Cardiac muscle cell (in vitro differentiated cells and primary cell): ENCODE measurements at places on chromosomes 2 and 18. TPM values are rescaled to one million over a fixed set of nuclear protein-coding genes. Genes with fewer than 3 reads are reported as not detected.

DNA sequence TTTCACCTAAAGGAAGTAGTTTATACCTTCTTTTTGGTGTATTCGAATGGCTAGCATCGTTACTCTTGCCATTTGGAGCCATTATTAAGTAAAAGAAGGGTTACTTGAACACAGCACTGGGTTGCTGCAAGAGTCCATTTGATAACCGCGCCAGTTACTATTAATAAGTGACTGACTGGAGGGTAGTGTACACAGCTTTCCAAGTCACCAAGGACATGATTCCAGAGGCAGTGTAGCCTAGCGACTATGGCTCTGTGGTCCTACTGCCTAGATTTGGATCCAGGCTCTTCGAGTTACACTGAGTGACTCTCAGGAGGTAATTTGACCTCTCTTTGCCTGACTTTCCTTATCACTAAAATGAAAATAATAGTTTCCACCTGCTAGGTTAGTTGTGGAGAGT lies 206.8 kb downstream of the MEIS1 start:
- no peaks in the 10 kb centered on the region for H3K36me3 ChIP-seq
- no peak for DNase-seq
- H3K4me1 ChIP-seq: no peaks in the 10 kb centered on the region

GRCh38 chr2:47201224-47201623 lies 46.1 kb upstream of the STPG4 start:
- peaks cover 13% of the 10 kb centered on the region for H3K4me1 ChIP-seq
- no peak for DNase-seq
- no peaks in the 10 kb centered on the region for H3K36me3 ChIP-seq
- no peaks in the 10 kb centered on the region for H3K27me3 ChIP-seq

DNA sequence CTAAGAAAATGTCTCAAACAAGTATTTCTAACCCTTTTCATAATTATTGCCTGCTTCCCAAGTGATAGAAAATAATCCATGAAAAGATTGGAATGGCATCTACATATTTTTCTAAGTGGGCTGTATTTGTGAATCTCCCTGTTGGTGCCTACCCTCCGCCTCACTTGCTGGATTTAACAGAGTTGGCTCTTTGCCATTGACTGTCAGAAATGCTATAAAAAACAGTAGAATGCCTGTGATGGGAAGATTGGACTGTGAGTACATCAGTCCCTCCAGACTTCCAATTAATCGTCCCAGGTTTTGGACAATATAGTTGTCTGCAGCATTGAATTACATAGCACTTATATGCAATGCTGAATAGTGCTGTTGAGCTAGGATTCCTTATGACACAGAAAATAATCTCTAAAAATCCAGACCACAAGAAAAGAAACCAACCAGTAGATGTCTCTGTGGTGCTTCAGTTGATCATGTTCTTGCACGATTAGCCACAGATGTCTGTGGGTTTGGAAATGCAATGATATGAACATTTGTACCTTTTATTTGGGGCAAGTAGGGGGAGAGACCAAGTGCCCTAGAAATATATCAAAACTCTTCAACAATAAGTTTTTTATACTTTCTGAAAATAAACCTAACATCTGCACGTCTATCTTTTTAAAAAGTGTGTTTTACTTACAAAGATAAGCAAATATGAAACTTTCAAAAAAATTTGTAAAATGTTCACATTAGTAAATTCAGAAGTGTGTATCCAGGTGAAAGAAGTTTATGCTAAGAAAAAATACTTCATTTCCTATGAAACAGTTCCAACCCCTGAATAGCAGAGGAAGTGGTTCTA lies 88.5 kb downstream of the DYNAP start:
- no peaks in the 10 kb centered on the region for H3K4me1 ChIP-seq
- peak; percentile 53 for DNase-seq
- H3K4me3 ChIP-seq: no peak overlapping the region
- H3K27me3 ChIP-seq: no peaks in the 10 kb centered on the region
- no peak overlapping the region for H3K27ac ChIP-seq

DNA sequence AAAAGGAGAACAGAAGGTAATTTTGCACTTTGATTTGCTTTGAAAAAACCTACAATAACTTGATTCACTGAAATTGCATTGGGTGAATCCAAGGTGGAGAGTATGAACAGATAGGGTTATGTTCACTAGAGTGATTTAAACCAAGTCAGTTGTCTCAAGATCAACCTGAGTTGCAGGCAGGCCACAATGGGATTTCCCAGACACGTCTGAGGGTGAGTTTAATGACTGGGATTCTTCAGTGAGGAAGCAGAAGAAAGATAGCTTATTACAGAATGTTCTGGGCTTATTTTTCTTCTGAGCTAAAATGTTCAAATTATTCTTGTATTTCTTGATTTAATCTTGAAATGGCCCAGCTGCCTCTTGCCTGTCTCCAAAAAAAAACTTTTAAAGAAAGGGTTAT lies 20.1 kb downstream of the COL4A4 start:
- no peaks in the 10 kb centered on the region for H3K4me1 ChIP-seq
- H3K27ac ChIP-seq: no peak overlapping the region
- H3K36me3 ChIP-seq: no peaks in the 10 kb centered on the region
- no peak for DNase-seq
- H3K27me3 ChIP-seq: no peaks in the 10 kb centered on the region
- no peak overlapping the region for H3K4me3 ChIP-seq

GRCh38 chr2:98804736-98805135 lies 73.8 kb upstream of the MGAT4A start:
- H3K36me3 ChIP-seq: no peaks in the 10 kb centered on the region
- DNase-seq: no peak
- H3K4me3 ChIP-seq: no peak overlapping the region

DNA sequence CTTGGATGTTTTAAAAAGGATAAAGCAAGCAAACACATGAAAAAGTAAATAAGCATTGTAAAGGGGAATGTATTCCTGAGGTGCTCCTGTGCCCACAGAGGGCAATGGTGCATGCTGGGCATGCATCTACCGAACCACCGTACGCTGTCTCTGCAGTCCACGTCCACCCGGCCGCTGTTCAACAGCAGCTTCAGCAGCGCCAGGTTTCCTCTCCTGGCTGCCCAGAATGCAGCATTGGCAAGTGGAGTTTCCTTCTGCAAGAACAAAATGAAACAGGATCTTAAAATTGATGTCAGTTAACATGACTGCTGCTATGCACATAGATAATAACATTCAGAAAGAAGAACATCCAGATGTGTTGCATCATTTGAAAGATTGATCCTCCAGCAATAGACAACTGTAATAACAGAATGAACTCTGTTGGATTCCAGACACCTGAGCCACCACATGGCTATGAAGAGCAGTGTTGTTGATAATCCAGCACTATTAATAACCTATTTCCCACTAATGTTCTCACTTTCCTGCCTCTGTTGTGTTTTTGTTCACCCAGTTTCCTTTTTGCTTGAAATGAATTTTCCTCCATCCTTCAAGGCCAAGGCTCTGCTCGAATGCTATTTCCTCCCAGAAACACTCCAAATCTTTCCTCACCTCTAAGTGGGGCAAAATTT lies 13.6 kb downstream of the ANKRD29 start:
- H3K36me3 ChIP-seq: no peaks in the 10 kb centered on the region
- H3K4me3 ChIP-seq: no peak overlapping the region
- no peak for DNase-seq
- H3K4me1 ChIP-seq: no peaks in the 10 kb centered on the region
- H3K27me3 ChIP-seq: no peaks in the 10 kb centered on the region

- H3K27ac ChIP-seq: no peak overlapping the region
- peaks cover 7% of the 10 kb centered on the region for H3K36me3 ChIP-seq
- no peaks in the 10 kb centered on the region for H3K27me3 ChIP-seq
- no peak for DNase-seq
These were observed 29.0 kb upstream of the RPL37A start for GRCh38 chr2:216469661-216470060.

IL1RL2 gene
- not detected in 2 replicates for total RNA-seq

FRZB gene
- total RNA-seq: 9.6 and 12.3 TPM in 2 replicates
